GM18507 (cell line): ENCODE measurements at places on chromosomes 16 and 17.

- DNase-seq = no peak
Measured at GRCh38 chr16:53098526-53099317, 43.9 kb downstream of the CHD9 start.

DNA sequence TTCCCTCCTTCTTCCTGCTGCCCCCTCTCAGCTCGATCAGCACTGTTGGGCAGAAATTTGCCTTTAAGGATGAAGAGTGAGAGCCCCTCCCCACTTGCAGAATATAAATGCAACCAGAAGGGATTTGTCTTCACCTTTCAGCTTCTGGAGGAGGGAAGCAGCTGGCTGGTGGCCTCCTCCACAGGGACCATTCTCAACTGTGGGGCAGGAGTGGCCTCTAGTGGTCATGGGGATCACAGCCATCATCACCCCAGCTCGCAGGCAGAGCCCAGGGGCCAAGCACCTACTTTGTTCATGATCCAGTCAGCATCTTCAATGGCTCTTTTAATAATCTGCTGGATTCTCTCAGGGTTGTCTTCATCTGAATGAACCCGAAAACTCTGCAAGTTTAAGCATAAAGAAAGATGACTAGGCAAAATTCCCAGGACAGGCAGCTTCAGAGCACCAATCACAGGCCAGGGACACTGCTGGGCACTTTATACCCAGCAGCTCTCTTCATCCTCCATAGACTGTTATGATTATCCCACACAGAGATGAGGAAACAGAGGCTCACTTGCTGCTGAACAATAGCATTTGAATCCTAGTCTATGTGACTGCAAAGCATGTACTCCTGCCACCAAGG lies 13.1 kb downstream of the LYRM9 start:
- DNase-seq = peak; percentile 74

DNA sequence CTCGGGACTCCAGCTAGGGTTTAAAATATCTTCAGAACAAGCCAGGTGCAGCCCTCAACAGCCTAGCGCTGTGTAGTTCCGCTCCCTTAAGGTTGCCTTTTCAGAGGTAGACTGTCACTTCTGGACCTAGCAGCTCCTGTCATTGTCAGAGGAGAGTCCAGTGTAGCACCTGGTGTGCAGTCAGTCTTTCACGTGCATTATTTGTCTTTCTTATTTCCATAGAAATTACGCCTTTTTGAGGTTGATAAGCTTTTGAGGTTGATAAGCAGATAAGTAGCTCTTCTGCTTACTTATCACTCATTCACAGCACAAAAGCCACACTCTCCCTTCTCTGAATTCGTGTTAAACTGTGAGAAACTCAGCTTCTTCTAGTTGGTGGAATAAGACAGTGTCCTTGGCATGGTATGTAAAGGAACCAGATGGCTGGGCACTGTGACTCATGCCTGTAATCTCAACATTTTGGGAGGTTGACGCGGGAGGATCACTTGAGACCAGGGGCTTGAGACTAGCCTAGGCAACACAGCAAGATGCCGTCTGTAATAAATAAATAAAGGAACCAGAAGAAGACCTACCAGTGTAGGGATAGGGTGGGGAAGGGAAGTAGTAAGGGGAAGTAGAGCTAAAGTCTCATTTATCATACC lies 10.2 kb downstream of the EEF2K start:
- no peak for DNase-seq

GRCh38 chr16:48197294-48197693 lies 41.5 kb upstream of the ABCC12 start:
- DNase-seq = no peak

GRCh38 chr16:87316450-87316922 lies 706 bp downstream of the C16orf95 start:
- DNase-seq = no peak

DNA sequence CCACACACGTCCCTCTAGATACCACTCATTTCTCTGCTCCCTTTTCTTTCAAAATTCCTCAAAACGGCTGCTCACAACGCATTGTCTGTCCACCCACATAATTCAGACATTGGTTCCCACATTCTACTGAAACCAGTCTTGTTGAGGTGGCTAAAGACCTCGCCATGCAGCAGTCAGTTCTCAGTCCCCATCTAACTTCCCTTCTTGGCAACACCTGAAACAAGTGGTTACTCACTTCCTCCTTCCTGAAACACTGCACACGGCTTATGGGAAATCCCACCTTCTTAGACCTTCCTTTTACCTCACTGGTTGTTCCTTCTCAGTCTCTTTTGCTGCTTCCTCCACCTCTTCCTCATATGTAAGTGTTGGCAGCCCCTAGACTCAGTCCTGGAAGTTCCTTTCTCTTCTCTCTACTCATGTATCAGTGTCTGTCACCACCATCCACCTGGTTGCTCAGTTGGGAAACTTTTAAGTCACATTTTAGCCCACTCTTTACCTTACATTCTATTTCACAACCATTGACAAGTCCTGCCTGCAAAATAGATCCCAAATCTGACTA lies 277.1 kb downstream of the CEP112 start:
- DNase-seq = peak; percentile 22

DNA sequence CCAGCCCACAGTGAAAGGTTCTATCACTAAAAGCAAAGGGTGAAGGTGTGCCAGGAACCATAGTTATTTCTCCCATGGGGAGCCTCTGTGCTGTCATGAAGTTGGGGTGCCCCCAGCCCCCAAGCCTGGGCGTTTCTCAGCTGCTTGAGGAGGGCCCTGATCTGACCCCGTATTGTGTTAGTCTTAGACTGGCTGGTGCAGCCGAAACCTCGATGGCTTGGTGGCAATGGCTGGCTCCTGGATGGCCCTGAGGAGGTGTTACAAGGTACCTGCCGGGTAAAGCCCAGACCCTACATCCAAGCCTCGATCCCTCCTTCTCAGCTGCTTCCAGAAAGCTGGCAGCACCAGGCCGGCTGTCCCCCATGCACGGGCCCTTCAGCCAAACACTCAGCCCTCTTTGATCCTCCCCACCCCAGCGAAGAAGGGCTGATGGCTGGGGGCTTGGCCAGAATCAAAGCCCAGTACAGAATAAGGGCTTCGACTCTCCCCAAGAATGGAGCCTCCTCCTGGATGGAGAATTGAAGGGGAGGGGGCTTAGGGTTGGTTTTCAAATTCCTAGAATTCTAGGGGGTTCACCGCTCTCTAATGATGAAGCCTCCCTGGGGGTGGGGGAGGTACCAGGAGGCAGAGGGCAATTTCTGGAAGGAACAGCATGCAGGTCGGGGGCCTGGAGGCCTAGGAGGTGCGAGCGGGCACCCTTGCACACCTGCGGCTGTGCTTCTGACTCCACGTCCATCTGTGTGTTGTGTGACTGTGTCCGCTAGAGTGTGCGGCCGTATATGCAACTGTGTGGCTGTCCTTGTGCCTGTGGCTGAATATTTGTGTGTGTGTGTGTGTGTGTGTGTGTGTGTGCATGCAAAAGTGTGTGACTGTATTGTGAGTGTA lies 23.7 kb downstream of the WFDC1 start:
- DNase-seq = no peak

GRCh38 chr16:50697881-50698767 lies 4.7 kb downstream of the NOD2 start:
- DNase-seq = no peak

DNA sequence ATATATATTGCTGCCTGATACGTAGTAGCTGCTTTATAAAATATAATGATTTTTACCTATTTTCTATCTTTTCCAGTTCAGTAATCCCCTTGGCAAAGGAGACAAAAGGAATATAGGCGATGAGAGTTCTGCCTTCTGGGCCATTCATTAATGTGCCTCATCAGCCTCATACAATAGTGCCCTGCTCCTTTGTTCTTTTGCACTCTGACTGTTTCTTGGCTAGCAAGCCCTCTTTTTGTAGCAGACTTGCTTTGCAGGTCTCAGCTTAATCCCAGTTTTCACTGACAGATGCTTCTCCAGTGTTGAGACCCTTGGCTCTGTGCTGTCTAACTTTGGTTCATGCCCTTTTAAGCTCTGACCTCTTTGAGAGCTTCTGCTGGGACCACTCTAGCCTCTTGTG lies 10.4 kb downstream of the HSD17B2 start:
- no peak for DNase-seq

DNA sequence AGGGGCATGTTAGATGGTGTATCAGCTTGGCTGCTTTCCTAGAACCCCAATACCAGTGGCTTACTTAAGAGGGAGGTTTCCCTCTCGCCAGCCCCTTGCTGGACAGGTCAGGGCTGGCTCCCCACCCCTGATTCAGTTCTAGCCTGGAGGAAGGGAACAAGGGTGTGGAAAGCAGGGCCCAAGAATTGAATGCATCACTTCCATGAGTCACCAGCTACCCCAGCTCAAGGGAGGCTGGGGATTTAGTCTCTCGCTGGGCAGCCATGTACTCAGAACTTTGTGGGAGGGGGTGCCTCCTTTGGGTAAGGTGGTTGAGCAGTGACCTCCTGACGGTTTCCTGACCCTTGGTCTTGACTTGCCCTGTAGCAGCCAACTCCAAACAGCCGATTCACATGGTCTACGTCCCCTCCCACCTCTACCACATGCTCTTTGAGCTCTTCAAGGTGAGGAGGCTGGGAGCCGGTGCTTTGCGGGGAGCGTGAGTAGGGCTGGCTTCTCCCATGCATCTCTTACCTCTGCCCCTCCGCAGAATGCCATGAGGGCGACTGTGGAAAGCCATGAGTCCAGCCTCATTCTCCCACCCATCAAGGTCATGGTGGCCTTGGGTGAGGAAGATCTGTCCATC lies 12.8 kb downstream of the PDK2 start:
- DNase-seq = no peak

- no peak for DNase-seq
Measured at GRCh38 chr16:27301236-27301861, 12.4 kb upstream of the IL4R start.

DNA sequence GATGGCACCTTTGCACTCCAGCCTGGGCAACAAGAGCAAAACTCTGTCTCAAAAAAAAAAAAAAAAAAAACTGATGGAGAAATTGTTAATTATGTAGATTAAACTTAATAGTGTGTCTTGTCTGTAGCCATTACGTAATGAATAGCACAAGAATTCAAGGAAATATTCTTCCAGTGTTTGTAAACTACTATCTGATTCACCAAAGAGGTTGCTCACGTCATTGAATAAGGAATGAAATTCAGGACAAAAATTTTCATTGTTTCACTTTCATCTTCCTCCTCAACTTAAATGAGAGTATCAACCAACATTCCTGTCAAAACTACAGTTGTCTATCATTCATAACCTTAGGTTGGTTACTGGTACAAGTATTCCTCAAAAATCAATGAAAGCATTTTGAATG lies 30.7 kb upstream of the MYO18A start:
- DNase-seq = no peak

GRCh38 chr16:54320697-54321340 lies 34.2 kb upstream of the IRX3 start:
- DNase-seq = no peak

- no peak for DNase-seq
Measured at GRCh38 chr17:66576473-66576872, 258.4 kb upstream of the CACNG5 start.

DNA sequence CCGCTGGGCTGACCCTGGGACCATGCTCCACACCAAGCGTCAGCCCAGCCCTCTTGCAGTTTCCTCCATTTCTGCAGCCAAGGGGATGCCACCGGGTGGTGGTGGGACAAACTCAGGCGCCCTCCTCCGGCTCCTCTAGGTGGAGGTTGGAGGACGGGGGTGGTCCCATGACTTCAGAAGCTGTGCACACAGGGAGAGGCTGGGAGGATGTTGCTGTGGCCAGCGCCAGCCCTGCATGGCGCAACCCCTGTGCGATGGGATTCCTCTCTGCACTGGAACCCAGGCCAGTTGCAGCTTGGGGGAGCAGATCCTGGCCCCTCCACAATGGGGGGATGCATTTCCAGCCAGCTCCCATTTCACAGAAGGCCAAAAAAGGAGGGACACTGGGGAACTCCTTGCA lies 246.5 kb downstream of the C16orf95 start:
- DNase-seq = no peak

- no peak for DNase-seq
Measured at GRCh38 chr17:81011951-81012350, 20.3 kb downstream of the CHMP6 start.

DNA sequence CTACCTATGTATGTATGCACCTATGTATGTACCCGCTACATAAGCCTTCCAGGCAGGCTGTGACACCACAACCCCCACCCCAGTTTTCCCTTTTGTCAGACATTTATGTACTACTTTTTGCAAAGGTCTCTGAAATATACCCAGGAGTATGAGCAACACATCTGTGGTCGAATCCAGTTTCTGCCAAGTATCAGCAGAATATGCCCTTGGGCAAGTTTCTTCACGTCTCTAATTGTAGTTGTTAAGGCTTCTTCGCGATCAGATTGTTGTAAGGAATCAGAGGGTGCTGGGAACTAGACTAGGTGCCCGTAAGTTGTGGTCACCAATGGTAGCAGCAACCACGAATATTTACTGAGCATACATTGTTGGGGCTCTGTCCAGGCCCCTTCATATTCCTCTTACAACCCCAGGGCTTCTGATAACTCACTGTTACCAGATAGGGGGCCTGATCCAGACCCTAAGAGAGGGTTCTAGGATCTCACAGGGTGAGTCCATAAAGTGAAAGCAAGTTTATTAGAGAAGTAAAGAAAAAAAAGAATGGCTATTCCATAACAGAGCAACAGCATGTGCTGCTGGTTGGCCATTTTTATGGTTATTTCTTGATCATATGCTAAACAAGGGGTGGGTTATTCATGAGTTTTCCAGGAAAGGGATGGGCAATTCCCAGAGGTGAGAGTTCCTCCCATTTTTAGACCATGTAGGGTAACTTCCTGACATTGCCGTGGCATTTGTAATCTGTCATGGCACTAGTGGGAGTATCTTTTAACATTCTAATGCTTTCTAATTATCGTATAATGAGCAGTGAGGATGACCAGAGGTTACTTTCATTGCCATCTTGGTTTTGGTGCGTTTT lies 16.6 kb downstream of the NUDT7 start:
- DNase-seq = no peak

- no peak for DNase-seq
Measured at GRCh38 chr16:81467815-81468214, 23.2 kb downstream of the CMIP start.

- no peak for DNase-seq
Measured at GRCh38 chr17:75514919-75515495, 330 bp downstream of the CASKIN2 start.

- no peak for DNase-seq
Measured at GRCh38 chr16:30076276-30076791, 540 bp downstream of the PPP4C start.

DNA sequence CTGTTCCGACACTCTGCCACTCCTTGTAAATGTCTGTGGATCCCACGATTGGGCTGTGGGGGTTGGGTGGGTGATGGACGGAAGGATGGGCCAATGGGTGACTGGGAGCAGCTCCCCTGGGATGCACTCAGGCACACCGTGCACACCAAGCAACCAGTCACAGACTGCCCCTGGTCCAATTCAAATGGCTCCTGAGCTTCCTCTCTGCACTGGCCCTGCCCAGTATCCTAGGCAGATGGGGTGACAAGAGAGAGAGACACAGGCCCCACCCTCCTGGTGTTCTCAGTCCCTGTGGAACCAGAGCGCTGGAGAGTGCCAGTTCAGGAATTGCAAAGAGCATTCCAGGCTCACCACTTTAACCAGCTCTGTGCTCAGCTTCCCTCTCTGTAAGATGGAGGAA lies 32.8 kb downstream of the BEAN1 start:
- DNase-seq = no peak

DNA sequence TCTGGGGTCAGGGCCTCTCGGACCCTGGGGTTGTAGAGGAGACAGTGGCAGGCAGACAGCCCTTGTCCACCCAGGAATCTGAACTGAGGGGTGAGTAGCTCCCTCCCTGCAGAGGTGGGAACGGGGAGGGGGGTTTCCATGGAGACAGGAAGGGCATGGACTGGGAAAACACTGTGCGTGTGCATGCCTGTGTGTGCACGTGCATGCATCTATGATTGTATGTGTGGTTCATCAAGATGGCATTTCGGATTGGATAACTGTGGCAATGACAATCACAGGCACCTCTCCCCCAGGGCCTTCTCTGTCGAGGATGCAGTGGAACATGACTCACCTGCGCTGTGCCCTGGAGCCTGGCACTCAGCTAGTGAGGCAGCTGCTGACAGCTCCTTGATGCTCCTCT lies 6.1 kb upstream of the CD300C start:
- DNase-seq = no peak
